ENCODE measurements at places on chromosomes 13 and 19.

DNA sequence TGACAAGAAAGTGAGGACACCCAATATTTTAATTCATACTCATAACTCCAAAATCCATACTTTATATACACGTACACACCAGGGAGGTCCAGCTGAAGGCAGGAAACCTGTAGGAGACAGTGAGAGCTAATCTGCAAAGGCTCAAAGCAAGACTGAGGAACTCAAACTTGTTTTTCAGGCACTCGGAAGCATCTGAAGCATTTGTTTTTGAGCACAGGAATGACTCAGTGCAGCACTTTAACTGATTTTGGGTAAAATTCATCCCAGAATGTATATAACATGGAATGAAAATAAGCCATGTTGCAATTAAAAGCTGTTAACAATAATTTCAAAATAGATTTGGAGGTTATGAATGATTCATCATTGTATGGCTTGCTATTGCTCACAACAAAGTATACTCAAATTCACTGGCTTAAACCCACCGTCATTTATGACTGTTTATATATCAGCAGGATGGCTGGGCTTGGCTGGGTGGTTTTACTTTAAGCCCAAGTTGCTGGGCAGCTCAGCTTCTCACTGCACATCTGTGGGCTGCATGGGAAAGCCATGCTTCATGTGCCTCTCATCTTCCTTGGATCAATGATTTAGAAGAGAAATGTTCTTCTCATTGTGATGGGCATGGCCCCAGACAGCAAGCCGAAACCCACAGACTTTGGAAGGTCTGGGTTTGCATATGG is 177.0 kb downstream of the RFC3 start:
- no peak for DNase-seq

GRCh38 chr13:113051641-113052040 is 54.0 kb upstream of the F7 start:
- no peak for DNase-seq

DNA sequence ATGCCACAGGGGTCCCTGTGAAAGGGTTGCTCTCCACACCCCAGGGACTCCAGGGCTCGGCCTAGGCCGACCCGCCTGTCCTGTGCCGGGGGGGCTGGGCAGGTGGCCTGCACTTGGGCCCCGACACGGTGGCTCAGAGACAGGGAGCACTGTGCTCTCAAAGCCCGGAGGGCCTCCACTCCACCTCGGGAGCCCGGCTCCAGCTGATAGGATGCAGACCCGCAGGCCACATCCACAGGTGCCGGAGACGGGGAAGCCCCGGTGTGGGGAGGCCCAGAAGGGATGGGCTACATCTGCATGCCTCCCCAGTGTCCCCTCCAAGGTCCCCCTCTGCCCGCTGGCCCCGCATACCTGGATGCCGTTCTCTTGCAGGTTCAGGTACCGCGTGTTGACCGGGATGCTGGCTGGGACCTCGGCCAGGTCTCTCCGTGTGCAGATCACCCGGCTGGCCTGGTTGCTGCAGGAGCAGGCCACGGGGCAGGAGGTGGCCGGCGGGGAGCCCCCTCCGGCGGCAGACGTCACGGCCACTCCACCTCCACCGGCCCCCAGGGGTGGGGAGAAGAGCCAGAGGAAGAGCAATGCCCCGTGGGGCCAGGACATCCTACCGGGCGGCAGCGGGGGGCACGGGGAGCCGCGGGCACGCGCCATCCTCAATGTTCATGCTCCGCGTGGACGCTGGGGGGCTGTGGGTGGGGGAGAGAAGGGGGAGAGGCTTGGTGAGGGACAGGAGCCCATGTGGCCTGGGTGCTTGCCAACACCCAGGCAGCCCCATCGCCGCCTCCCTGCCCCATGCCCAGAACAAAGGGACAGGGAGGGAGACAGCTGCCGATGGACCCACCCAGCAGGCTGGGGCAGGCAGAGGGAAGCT is 19.8 kb downstream of the LRRC4B start:
- DNase-seq = no peak

GRCh38 chr19:3193256-3194105 is 7.8 kb downstream of the NCLN start:
- DNase-seq = no peak

DNA sequence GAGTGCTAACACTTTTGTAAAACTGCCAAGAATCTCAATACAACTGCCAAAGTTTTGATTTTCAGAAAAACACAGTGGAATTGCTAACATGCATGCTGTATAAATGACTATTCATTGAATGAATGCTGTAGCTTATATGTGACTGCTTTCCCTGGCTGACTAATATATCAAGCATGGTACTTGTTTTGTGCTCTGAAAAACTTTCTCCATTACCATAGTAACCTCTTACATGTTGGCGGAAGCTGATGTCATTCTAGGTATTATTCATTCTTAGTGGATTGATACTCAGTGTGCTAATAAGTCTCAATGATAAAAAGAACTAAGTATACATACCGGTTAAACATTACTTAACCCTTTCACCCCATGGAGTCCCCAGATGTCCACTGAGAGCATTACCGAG is 166.1 kb upstream of the MYO16 start:
- no peak for DNase-seq

- DNase-seq = no peak
Measured at GRCh38 chr19:4652075-4652474, 12.8 kb downstream of the TNFAIP8L1 start.

GRCh38 chr19:58585442-58586132 is 12.5 kb upstream of the MZF1 start:
- DNase-seq = no peak

GRCh38 chr13:50197705-50198104 is 182.5 kb downstream of the KCNRG start:
- no peak for DNase-seq

DNA sequence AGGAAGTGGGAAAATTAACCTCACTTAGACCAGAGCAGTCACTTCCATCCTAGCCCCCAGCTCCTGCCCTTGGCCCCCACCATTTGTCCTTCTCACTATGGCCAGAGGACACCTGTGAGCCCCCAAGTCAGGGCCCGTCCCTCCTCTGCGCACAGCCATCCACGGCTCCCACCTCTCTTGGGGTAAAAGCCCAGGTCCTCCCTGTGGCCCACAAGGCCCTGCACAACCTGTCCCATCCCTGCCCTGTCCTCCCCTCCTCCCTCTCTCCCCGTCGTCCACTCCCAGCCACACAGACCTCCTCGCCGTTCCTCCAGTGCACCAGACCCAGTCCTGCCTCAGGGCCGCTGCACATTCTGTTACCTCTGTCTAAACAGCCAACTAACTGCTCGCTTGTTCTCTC is 53.9 kb downstream of the SMIM24 start:
- DNase-seq = no peak

DNA sequence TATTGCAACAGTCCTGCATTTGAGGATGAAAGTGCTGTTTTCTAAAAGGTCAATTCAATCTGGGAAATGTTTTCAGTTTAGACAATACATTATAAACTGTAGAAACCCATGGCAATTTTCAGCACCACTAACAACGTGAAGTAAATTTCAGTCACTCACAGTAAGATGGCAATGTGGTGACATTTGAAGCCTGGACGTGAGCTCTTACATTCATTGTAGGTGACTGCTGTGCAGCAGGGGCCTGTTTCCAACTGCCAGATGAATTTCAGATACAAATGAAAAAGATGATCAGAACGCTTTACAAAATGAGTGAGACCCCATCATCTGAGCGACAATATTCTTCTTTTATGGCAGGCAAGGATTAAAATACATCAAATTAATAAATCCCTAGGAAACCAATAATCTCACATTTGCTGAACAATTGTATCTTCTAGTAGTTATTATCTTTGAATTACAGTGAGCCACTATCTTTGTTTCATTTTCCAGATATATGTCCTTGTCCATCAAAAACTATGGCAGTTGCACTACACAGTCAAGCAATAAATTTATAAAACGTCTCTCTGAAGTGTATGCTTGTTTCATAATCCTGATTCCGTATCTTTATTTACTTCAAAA is 1816.8 kb downstream of the OLFM4 start:
- no peak for DNase-seq

DNA sequence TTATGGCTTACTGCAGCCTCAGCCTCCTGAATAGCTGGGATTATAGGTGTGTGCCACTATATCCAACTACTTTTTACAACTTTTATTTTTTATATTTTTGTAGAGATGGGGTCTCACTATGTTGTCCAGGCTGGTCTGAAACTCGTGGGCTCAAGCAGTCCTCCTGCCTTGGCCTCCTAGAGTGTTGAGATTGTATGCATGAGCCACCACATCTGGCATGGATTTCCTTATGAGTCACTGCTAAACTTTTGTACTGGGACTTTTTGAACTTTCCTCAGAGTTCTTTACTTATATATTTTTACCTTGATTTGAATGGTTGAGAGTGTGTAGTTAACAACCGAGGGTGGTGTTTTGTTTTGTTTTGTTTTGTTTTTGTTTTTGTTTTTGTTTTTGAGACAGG is 33.4 kb downstream of the DNAJC3 start:
- no peak for DNase-seq

DNA sequence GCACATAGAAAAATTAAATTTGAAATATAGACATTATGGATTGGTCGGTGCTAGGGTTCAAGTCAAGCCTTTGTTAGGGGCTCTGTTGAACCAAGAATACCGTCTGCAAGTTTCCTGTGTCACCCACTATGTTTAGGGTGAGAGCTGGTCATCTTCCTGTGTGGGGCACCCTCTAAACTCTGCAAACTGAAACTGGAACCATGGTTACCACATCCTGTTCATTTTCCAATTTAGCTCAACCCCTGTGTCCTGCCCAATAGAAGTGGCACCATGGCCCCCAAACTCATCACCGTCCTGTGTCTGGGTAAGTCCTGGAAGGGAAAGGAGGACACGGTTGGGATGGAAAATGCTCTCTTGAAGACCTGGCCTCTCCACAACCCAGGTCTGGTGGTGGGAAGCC is 29.9 kb downstream of the LAIR2 start:
- DNase-seq = no peak

GRCh38 chr19:34336781-34337271 is 28.2 kb upstream of the GPI start:
- DNase-seq = peak; percentile 67

- DNase-seq = no peak
Measured at GRCh38 chr19:32349051-32349450, 3.6 kb downstream of the ZNF507 start.

GRCh38 chr13:37442996-37443395 is 155.6 kb downstream of the POSTN start:
- no peak for DNase-seq

GRCh38 chr19:51034704-51035103 is at the start of gene KLK12:
TSS of gene KLK12 (minus strand) at chr19:51035002. CDS start at chr19:51034621, 381 bp downstream.
- DNase-seq = no peak

DNA sequence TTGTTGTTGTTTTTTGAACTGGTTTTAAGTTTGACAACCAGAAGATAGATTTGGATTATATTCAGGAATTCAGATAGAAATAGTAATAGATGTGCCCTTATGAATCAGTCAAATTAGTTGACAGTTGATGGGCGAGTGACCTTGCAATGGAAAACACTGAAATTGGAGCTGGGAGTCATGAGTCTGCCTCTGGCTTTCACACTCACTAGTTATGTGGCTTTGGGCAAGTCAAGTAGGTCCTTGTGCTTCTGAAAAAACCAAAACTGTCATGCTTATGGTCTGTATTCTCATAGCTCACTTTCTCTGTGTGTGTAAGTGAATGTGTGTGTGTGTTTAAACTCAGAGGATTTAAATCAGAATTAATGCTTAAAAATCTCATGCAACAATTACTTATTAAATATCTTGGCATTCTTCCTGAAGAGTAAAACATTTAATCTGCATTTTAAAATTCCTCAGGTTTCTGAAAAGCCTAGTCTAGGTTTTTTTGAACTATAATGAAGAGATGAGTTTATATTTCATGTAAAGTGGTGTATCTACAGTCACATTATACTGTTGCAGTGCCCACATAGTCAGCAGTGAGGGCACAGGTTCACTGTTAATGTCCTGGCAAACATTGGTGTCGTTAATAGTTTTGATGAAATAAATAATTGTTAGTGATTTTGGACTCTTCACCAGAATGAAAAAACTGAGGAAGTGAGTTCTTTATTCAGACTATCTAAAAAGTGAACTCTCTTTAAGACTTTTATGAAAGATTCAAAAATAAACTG is 32.5 kb downstream of the UCHL3 start:
- DNase-seq = no peak

GRCh38 chr19:15072930-15073647 is 8.9 kb upstream of the OR1I1 start:
- no peak for DNase-seq

GRCh38 chr13:21139374-21139773 is 37.0 kb downstream of the SKA3 start:
- no peak for DNase-seq

- DNase-seq = no peak
Measured at GRCh38 chr13:98428256-98428966, 148.5 kb downstream of the STK24 start.

DNA sequence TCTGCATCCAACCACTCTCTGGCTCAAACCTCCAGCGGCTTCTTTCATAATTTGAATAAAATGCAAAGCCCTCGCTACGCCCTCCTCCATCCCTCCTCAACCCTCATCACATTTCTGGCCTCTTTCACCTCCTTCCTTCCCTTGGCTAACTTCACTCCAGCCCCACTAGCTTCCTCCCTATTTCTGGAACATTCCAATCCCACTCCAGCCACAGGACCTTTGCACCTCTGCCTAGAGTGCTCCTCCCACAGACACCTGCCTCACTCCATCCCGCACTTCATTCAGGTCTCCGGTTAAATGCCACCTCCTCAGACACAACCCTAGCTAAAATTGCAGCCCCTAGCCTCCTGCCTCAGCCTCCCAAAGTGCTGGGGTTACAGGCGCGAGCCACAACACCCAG is 7.9 kb upstream of the DPF1 start:
- DNase-seq = no peak

- DNase-seq = no peak
Measured at GRCh38 chr19:57271280-57271679, 9.0 kb upstream of the ZNF460 start.

GRCh38 chr13:21606796-21607195 is 2.8 kb upstream of the MICU2 start:
- DNase-seq = no peak

DNA sequence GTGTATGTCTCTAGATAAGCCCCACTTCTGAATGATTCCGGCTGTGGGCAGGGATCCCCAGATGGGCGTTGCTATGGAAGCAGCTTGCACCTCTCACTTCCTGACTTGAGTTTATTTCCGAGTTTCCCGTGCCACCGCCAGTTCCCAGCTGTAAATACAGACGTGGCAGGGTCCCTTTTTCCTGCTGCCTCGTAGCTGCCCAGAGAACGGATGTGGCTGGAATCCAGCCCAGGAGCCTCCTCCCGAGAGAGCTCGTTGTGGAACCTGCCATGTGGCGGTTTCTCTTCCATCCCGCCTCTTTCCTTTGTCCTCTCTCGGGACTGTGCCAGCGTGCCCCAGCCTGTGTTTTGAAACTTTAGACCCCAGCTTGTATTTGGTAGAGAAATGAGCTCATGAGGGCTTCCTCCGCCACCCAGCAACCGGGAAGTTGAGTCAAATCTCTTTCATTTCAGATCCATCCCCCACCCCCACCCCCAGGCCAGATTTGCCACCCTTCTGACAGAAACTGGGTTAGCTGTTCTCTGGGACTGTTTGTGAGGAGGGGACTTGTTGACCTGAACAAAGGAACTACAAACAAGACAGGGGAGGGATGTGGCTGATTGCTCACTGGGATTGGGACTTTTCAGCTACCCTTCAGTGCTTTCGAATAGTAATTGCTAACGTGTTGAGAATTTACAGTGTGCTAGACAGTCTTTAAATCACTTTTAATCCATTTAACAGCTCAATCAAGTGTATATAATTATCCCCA is 96.6 kb downstream of the SIPA1L3 start:
- no peak for DNase-seq

GRCh38 chr13:101465877-101466276 is 13.4 kb downstream of the ITGBL1 start:
- no peak for DNase-seq

- DNase-seq = no peak
Measured at GRCh38 chr13:74114202-74114601, 20.0 kb downstream of the KLF12 start.
